ENCODE measurements at places on chromosomes 11 and 22. TPM values are rescaled to one million over a fixed set of nuclear protein-coding genes. Genes with fewer than 3 reads are reported as not detected.

The APOL5 gene
- not detected for total RNA-seq

The C11orf87 gene
- total RNA-seq: not detected

DNA sequence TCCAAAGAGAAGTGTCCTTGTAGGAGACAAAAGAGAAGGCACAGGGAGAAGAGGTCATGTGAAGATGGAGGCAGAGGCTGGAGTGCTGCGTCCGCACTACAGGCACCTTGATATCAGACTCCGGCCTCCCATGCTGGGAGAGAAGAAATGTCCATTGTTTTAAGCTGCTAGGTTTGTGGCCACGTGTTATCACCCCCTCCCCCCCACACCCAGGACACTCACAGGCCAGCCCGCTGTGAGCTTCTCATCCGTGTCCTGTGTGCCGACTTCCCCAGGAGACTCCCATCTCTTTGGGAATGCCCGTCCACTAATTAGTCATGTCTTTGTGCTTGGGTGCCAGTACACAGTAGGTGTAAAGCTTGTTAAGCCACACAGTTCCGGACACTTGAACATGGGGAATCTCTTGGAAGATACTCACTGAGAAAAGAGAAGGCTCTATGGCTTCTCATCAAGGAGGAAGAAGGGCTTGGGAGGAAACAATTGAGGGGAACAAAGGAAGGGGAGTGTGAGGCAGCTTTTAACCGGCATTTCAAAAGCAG is 1234.7 kb downstream of the TBC1D22A start:
- DNase-seq: no peak

- DNase-seq: no peak
These were observed 55.7 kb upstream of the EIF3D start for GRCh38 chr22:36584666-36585065.

DNA sequence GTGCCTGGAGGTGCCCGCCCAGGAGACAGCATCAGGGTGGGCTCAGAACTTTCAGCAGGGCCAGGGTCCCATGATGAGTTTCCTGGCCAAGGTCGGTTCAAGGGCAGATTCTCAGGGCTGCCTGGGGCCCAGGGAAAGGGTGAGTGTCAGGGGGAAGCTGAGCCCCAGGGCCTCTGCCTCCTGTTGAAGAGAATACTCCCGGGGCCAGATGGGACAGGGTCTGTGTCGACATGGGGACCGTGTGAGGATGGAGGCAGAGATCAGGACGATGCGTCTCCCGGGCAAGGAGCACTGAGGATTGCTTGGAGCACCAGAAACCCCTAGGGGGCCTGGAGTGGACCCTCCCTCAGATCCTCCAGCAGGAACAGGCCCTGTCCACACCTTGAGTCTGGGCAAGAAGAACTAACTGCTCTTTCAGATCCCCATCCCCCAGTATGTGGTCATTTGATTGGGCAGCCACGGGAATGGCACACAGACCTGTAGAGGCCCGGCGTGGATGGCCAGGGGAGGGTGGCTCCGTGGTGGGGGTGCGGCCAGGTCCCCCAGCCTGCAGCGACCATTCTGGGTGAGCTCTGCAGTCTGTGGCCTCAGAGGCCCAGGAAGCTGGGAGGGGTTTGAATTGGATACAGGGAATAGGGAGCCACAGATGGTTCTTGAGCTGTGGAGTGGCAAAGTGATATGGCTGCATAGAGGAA is 1078.7 kb downstream of the BRD1 start:
- no peak for DNase-seq

- DNase-seq: no peak
These were observed 54.6 kb upstream of the OR5P2 start for GRCh38 chr11:7851391-7851790.

GRCh38 chr11:44817207-44817949 is 90.6 kb downstream of the TSPAN18 start:
- DNase-seq: no peak

- no peak for DNase-seq
These were observed 1595.5 kb upstream of the TENM4 start for GRCh38 chr11:81036168-81036870.

All from CD4-positive, alpha-beta memory T cell (primary cell).